Stimulated activated CD4-positive, alpha-beta T cell treated with anti-CD3 and anti-CD28 coated beads, Interleukin-15, amount 100 ng/mL, for 1 hour (primary cell): ENCODE measurements at places on chromosomes 4 and X.

DNA sequence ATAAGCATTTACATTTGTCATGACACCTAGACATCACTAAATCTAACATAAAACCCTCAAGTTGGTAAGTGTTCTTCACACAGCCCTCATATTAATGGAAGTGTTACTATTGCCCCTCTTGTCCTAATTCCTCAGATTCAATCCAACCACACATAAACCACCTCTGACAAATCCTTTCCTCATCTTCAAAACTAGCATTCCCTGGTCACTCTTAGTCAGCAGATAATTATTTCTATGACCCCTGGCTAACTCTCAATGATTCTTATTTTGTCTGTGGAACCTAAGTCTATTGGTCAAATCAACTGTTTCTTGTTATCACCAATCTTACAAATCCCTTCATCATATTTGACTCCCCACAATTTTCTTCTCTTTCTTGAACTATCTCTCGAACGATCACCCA, 168.6 kb downstream of the PPP3CA start:
- no peak for DNase-seq

- no peak for DNase-seq
Measured at GRCh38 chr4:24002330-24002966, 112.6 kb upstream of the PPARGC1A start.

DNA sequence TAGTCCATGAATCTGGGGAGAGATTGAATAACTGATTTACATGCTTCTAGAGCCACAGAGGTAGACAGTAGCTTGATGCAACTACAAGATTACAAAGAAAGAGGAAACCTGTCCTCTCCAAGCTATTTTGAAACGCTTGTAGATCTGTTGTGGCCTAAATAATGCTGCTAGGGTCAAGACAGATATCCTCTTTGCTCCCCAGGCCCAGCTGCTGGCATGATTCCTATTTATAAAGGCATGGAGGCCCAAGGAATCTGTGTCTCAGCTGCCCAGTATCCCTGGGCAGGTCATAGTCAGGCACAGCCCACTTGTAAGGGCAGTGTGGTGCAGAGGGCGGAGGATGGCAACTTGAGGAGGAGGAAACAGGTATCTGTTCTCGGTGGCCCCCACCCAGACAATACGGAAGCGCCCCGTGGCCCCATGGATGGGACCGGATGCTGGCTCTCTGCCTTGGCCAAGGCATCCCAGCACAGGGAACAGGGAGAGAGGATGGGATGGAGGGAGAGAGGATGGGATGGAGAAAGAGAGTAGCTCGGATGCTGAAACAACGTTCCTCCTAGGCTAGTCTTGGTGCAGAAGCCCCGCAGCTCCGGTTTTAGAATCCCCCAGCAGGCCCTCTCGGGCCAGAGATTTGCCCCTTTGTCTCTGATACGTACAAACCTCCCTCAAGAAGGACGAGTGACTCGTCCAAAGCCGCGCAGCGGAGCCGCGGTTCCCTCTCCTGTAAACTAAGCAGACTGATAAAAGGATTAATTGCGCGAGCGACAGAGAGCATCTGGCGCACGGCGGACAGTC, 767 bp upstream of the SMIM20 start:
- peak; percentile 5 for DNase-seq

- no peak for DNase-seq
Measured at GRCh38 chrX:20270562-20270890, 3.8 kb upstream of the RPS6KA3 start.

- no peak for DNase-seq
Measured at GRCh38 chrX:149476513-149476912, 28.6 kb downstream of the IDS start.
